Fibroblast of lung (primary cell): ENCODE measurements at places on chromosomes 6 and 20.

DNA sequence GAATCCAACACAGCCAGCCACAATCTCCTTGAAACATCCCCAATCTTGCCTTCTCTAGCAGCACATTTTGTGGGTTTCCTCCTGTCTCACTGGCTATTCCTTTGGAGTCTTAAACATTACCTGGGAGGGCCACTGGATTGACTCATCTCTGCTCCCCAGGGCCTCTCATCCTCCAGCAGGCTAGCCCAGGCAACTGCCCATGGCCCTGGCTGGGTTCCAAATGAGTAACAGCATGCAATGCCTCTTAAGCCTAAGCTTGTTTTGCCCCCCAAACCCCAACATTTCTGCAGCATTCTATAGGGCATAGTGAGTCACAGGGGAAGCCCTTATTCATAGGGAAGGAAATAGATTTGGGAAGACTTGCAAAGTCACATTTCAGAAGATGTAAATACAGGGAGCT lies 204.9 kb downstream of the FOXA2 start:
- DNase-seq: peak; percentile 49

- no peak for DNase-seq
Observed at GRCh38 chr6:37019065-37019450, 13.6 kb downstream of the FGD2 start.

GRCh38 chr6:31142361-31142761 lies 3.5 kb upstream of the PSORS1C2 start:
- no peak for DNase-seq

DNA sequence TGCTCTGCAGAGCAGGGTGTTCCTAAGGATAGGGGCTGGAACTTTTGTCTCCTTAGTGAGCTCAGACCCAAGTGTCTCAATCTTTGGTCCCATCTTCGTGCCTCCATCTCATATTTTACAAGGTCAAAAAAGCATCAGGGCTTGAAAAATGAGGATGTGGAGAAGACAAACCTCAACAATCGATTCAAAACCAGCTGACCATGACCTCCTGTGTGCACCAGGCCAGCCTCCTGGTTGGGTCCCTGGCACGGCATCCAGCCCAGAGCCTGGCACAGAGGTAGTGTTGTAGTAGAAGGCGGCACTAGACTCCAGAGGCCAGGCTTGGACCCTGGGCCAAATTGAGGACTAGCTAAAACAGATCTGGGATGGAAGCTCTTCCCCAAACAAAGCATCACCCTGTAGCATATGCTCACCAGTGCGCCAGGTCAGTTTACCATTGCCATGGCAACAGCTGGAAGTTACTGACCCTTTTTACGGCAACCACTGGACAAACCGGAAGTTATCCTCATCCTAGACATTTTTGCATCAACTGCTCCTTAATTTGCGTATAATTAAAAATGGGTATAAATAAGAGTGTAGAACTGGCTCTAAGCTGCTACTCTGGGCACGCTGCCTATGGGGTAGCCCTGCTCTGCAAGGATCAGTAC lies 69.3 kb upstream of the BLCAP start:
- DNase-seq: no peak

- no peak for DNase-seq
Observed at GRCh38 chr6:166269301-166270039, 38.7 kb downstream of the PRR18 start.

- DNase-seq: no peak
Observed at GRCh38 chr20:18284805-18285533, 3.4 kb upstream of the ZNF133 start.

DNA sequence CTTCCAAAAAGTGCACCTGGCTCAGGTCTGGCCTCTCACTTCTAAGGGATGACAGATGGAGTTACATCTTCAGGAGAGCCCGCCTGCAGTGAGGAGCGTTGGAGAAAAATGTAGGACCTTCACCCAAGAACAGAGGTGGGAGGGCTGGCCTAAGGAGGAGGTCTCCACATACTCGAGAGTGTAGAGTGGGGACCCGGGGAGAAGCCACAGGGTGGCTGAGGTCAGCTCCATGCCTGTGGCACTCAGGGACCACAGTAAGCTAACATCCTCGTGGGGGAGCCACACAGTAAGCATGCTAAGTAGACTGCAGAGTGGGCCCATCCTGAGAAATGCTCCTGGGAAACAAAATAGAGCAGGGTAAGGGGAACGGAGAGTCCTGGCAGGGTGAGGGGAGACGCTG lies 24.0 kb downstream of the AAR2 start:
- DNase-seq: no peak

- DNase-seq: no peak
Observed at GRCh38 chr6:117795234-117795633, 111.8 kb upstream of the SLC35F1 start.

- DNase-seq: no peak
Observed at GRCh38 chr6:16157492-16157891, 28.6 kb downstream of the MYLIP start.
